ENCODE measurements at places on chromosomes 13 and 19.

DNA sequence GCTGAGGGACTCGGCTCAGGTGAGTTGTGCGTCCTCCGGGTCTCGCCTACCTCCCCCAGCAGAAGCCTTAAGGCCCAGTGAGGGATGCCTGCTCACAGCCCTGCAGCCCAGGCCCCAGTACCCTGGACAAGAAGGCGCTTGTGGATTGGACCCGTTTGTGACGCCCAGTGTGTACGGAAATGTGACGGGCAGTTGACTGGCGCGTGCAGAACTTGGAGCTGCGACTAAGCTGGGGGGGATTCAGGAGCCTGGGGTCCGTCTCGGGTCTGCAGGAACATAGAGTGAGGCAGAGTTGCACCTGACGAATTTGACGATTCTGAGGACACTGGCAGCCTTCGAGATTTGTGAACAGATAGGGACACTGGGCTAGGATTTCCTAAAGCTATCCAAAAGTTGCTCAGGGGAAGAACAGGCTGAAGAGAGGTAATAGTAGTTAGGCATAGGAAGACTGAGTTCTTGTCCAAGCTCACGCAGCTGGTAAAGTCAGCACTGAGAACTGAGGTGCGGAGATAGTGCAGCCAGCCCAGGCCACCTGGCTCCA is 519 bp downstream of the ZNF551 start:
- H3K4me3 ChIP-seq, result peak overlapping the region; percentile 96
- no peak for DNase-seq
- peaks cover 59% of the 10 kb centered on the region for H3K36me3 ChIP-seq
- peaks cover 15% of the 10 kb centered on the region for H3K4me1 ChIP-seq
- H3K27me3 ChIP-seq, result peaks cover 20% of the 10 kb centered on the region
- peak overlapping the region; percentile 97 for H3K27ac ChIP-seq

DNA sequence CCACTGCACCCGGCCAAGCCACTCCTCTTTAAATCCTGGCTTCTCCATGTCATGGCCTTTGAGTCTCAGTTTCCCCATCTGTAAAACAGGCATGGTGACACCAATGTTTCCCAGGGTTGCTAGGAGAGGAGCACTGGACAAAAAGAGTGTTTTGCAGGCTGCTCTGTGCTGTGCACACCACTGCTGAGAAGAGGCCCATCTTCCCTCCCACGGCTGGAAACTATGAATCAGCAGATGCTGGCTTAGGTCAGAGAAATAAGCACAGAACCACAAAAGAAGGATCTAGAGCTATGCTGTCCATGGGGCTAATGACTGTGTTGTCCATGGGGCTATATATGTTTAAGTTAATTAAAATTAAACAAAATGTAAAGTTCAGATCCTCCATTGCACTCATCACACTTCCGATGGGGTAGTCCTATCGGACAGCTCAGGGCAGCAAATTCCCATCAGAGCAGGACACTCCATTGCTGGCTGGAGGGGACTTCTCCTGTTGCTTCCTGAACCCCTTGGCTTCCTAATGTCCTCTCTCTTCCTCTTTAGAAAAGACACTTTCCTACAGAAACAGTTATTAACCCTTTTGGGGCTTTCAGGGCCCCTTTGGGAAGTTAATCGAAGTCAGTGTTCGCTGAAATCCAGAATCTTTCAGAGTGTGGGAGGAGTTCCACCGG is 37.1 kb downstream of the TSHZ3 start:
- H3K36me3 ChIP-seq, result peaks cover 5% of the 10 kb centered on the region
- peaks cover 22% of the 10 kb centered on the region for H3K4me1 ChIP-seq
- H3K27ac ChIP-seq, result no peak overlapping the region

- no peaks in the 10 kb centered on the region for H3K27me3 ChIP-seq
- H3K4me3 ChIP-seq, result no peak overlapping the region
- peak overlapping the region; percentile 91 for H3K27ac ChIP-seq
- H3K36me3 ChIP-seq, result peaks cover 7% of the 10 kb centered on the region
- DNase-seq, result no peak
These were observed 660 bp downstream of the CIC start for GRCh38 chr19:42269478-42270345.

DNA sequence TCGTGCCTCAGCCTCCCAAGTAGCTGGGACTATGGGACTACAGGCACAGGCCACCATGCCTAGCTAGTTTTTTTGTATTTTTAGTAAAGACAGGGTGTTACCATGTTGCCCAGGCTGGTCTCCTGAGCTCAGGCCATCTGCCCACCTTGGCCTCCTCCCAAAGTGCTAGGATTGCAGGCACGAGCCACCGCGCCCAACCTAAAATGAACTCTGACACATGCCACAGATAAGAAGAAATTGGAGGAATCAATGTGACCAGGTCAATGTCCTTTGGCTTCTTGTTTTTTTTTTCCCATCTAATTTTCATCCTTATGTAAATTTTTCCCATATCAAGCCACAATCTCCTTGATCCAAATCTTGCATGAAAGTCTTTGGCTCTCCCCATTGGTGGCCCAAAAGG is 68.1 kb upstream of the SOX21 start:
- H3K4me3 ChIP-seq, result no peak overlapping the region
- no peaks in the 10 kb centered on the region for H3K27me3 ChIP-seq
- no peak overlapping the region for H3K27ac ChIP-seq
- no peak for DNase-seq
- no peaks in the 10 kb centered on the region for H3K36me3 ChIP-seq

DNA sequence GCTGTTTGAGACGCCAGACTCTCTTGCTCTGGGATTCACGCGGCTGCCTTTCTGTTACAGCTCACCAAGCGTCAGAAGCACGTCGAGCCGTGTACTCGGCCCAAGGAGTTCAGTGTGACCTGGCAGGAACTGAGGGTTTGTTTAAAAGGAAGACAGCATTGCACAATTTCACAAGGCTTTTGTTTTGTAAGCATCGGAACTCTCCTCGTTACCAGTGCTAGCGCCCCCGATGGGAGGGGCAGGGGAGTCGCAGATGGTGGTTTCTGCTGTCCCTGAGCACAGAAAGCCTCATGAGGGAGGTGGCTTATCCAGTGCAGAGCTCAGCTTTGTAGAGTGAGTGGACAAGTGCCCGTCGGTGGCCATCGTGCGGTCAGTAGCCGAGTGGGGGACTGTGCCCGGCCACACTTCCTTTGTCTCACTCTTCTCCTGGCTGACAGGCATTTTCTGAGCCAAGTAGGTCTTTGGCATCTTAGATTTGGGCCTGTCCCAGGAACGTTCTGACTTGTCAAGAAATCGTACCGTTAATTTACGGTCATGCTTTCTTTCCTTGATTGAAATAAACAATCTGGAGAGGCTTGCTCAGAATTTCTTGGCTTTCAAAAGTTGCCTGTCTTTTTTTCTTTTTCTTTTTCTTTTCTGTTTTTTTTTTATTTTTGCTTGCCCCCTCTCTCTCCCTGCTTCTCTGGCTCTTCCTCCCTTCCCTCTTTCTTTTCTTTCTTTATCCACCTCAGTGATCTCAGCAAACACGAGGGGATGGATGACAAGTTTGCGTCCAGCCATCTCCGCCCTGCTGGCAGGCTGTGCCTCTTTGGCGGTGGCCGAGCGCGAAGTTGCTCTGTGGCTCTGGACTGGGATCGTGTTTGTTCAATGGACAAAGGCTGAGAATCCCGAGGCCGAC is 7.7 kb downstream of the KDM4B start:
- H3K4me3 ChIP-seq, result no peak overlapping the region
- peaks cover 10% of the 10 kb centered on the region for H3K4me1 ChIP-seq
- no peaks in the 10 kb centered on the region for H3K27me3 ChIP-seq

GRCh38 chr13:67914535-67914934 is 684.4 kb upstream of the PCDH9 start:
- no peaks in the 10 kb centered on the region for H3K36me3 ChIP-seq
- H3K27ac ChIP-seq, result no peak overlapping the region
- H3K4me3 ChIP-seq, result no peak overlapping the region
- H3K27me3 ChIP-seq, result no peaks in the 10 kb centered on the region

DNA sequence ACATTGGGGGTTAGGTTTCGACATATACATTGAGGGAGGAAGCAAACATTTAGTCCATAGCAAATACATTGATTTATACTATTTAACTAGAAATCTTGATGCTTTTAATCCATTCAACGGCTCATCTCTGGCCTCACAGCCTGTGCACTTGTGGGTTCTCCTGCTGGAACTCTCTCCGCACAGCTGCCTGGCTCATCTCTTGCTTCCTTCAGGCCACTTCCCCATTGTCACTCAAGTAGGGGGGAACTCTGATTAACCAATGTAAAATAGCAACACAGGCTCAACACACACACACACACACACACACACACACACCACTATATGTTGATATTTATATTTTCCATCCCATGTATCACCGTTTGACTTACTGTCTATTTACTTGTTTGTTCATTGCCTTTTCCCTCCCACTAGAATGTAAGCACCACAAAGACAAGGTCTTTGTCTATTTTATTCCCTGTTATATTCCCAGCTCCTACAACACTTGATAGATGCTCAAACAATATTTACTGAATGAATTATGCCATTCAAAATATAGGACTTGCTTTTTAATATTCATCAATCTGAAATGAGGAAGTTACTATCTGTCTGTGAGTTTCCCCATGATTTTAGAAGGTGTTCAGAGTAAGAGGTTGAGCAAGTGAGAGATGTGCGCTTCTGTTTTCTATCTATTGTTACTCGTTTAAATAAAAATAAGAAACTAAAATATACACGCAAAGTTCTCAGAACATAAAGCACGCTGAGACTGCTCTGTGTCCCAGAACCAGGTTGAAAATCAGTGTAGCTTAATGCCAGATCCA is 29.8 kb upstream of the PABPC3 start:
- peaks cover 31% of the 10 kb centered on the region for H3K27me3 ChIP-seq
- DNase-seq, result no peak
- H3K27ac ChIP-seq, result no peak overlapping the region
- peaks cover 7% of the 10 kb centered on the region for H3K4me1 ChIP-seq
- no peaks in the 10 kb centered on the region for H3K36me3 ChIP-seq

All from progenitor cell of endocrine pancreas (in vitro differentiated cells).